ENCODE measurements at places on chromosomes 6 and 20. TPM values are rescaled to one million over a fixed set of nuclear protein-coding genes. Genes with fewer than 3 reads are reported as not detected.

Gene CLVS2
- polyA plus RNA-seq: 0.34 TPM

DNA sequence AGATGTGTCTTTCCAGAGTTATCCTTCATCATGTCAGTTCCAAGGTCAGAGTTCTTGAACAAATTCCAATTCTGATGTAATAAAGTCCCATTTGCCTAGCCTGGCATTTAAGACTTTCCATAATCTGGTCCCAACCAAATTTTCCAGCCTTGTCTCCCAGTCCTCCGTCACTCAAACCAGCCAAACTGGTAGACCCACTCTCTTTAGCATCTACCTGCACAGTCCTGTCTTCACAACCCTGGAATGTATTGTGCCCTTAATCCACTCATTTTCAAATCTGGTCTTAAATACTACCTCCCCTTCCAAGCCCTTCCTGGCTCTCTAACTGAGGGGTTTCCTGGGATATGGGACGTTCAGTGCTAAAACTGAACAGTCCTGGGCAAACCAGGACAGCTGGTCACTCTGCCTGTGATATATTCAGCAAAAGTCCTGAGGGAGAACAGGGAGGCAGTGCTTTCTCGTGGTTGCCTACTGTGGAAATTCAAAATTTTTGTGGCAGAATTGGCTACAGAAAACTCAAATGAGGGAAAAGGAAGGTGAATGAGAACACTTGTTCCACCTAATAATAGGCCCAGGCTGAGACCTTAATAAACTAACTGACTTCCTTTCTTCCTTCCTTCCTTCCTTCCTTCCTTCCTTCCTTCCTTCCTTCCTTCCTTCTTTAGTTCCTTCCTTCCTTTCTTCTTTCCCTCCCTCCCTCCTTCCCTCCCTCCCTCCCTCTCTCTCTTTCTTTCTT is 10.8 kb upstream of the AKAP7 start:
- DNase-seq: no peak

GRCh38 chr20:47358672-47359529 is 2.4 kb upstream of the ZMYND8 start:
- no peak for DNase-seq

- no peak for DNase-seq
These were observed 34.1 kb upstream of the EZR start for GRCh38 chr6:158853072-158853879.

- no peak for DNase-seq
These were observed 139.7 kb downstream of the SOBP start for GRCh38 chr6:107629548-107630129.

DNA sequence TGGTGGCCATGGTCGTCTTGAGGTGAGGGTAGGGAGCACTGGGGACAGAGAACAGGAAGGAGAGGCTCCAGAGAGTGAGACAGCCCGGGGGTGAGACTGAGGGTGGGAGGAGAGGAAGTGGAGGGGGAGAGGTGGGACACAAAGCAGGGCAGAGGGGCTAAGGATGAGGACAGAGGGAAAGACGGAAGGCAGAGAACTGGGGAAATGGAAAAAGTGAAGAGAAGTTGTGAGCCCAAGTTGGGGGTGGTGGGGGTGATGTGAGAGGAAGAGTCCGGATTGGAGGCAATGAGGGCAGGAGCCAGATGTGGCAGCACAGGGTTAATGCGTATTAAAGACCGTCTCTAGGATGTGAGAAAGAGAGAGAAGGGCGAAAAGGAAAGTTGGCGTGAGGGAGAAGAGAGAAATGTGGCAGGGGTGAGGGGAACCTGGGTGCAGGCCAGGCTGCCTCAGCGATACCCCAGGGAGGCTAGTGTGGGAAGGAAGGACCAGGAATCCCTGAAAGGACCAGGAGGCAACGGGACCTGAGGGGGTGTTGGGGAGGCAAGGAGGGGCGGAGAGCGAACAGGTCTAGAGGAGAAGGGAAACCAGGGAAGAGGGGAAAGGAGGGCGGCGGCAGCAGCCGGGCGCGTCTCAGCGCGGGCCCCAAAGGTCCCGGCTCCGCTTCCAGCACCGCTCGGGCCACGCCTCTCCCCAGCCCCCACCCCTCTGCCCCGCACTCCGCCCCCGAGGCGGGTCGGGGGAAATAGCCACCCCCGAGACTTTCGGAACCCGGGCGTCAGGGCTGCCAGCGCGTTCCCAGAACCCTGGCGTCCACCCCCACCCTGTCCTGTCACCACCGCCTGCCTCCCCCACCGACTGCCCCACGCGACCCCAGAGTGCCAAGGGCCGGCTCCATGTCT is at the start of gene PPP1R18:
PPP1R18 (minus strand) TSS at position 637 of the 899 bp plus-strand sequence; CDS start at position 10, 627 bp downstream.
- DNase-seq: no peak

Data from forelimb muscle (tissue), 1 donor.